ENCODE measurements at places on chromosomes 2 and 18. TPM values are rescaled to one million over a fixed set of nuclear protein-coding genes. Genes with fewer than 3 reads are reported as not detected.
A peak's percentile ranks its signal among the peaks of the same experiment; 100 is the strongest.

DNA sequence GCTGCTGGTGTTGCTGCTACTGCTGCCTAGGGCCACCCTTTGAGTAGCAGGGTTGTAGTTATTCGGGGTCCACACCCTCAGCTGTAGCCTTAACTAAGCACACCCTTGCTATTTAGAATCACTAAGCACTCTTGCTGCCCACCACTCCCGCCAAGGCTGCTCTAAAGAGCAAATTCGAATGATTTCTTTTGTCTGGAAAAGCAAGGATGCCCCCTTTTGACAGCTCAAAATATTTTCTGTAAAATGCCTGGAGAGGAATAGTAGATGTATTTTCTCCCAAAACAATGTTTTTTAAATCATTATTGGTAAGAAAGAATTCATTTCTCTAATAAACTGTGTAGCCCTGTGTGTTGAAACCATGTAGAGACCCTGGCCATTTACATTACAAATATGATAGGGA is 80.8 kb upstream of the PAPOLG start:
- DNase-seq: no peak

GRCh38 chr2:149767516-149767974 is 180.0 kb upstream of the MMADHC start:
- DNase-seq: no peak

GRCh38 chr18:28411806-28412205 is 234.9 kb upstream of the CDH2 start:
- DNase-seq: peak; percentile 44

GRCh38 chr2:201618744-201619662 is 24.3 kb downstream of the TMEM237 start:
- DNase-seq: peak; percentile 87

GRCh38 chr2:70691497-70692140 is 76.4 kb downstream of the ADD2 start:
- DNase-seq: no peak

GRCh38 chr18:37935086-37935485 is 369.5 kb upstream of the CELF4 start:
- no peak for DNase-seq

The INHA gene
- total RNA-seq: 2.2 TPM

The CTDSP1 gene
- 106 TPM for total RNA-seq
